ENCODE measurements at places on chromosomes 5 and 9. TPM values are rescaled to one million over a fixed set of nuclear protein-coding genes. Genes with fewer than 3 reads are reported as not detected.

Gene SUSD3
- 27.1 TPM for total RNA-seq

DNA sequence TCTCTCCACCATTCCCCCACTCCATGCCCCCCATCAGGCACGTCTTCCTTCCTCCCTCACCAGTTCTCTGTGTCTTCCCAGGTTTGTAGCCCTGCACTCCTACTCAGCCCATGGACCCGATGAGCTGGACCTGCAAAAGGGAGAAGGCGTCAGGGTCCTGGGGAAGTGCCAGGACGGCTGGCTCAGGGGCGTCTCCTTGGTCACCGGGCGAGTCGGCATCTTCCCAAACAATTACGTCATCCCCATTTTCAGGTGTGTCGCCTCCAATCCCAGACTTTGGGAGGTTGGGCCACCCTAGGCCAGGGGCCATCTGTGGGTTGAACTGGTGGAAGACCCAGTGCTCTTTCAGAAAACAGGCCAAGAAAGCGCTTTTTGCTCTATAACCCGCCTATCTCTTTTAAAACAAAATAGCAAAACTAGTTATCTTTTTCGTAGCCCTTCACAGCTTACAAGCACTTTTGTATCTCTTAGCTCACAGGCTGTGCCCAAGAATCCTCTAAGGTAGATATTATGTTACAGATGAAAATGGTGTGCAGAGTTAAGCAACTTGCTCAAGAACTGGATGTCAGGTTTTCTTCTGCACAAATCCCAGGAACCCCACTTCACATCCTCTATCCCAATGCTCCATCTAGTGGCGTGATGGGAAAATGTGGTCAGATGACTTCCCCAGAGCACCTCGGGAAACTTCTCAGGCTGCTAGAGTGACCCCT, 56.2 kb downstream of the PLAC8L1 start:
- H3K4me3 ChIP-seq = no peak overlapping the region
- peak; percentile 11 for DNase-seq
- H3K4me1 ChIP-seq = no peaks in the 10 kb centered on the region
- H3K27ac ChIP-seq = no peak overlapping the region

- H3K27ac ChIP-seq = no peak overlapping the region
- H3K4me3 ChIP-seq = no peak overlapping the region
- no peaks in the 10 kb centered on the region for H3K27me3 ChIP-seq
- H3K36me3 ChIP-seq = no peaks in the 10 kb centered on the region
- H3K4me1 ChIP-seq = no peaks in the 10 kb centered on the region
Observed at GRCh38 chr9:9754186-9754585, 858.6 kb downstream of the PTPRD start.

GRCh38 chr5:62718324-62718723, 139.7 kb downstream of the LRRC70 start:
- no peak for DNase-seq
- peaks cover 13% of the 10 kb centered on the region for H3K27me3 ChIP-seq
- H3K4me3 ChIP-seq = no peak overlapping the region
- H3K27ac ChIP-seq = no peak overlapping the region

DNA sequence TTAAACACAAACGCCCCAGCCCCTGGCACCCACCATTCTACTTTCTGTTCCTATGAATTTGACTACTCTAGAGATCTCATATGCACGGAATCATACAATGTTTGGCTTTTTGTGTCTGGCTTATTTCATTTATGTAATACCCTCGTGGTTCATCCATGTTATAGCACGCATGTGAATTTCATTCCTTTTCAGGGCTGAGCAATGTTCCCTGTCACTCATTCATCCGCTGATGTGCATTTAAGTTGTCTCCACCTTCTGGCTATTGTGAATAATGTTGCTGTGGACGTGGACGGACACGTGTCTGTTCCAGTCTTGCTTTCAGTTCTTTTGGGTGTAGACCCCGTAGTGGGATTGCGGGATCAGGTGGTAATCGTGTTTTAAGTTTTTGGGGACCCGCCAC, 79.9 kb upstream of the BARHL1 start:
- no peak for DNase-seq
- no peak overlapping the region for H3K4me3 ChIP-seq
- H3K27ac ChIP-seq = no peak overlapping the region
- no peaks in the 10 kb centered on the region for H3K36me3 ChIP-seq

Gene GRHPR
- 82.0 TPM for total RNA-seq

DNA sequence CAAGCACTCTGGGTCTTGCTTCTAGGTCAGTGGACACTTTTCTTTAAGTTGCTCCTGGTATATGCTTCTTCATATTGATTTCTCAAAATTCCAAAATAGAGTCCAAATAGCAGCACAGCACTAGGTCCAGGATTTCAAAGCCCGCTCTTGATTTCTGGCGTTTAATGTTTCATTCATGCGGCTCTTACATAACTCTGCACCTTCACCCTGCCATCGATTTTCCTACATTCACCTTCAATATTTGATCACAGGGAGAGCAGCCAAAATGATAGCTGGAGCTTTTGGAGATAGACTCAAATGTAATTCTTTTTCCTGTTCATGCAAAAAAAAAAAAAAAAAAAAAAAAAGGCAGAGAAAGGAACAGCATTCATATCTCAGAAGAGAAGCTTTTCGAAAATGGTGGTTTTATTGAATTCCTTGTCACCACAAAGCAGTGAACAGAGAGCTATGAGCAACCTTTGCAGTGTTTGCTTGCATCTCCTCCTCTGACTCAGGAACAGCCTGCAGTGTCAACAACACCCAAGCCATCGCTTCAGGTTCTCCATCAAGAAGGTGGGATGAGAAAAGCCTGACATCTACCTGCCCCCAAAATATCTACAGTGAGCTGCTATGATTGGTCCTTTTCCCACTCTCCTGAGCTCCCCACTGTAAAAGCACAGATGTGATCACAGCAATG, 97.8 kb downstream of the MED10 start:
- H3K4me1 ChIP-seq = peaks cover 13% of the 10 kb centered on the region
- no peak overlapping the region for H3K4me3 ChIP-seq
- H3K27ac ChIP-seq = no peak overlapping the region
- peaks cover 36% of the 10 kb centered on the region for H3K27me3 ChIP-seq
- no peaks in the 10 kb centered on the region for H3K36me3 ChIP-seq

GRCh38 chr5:2913281-2913680, 161.8 kb upstream of the IRX2 start:
- H3K27me3 ChIP-seq = peaks cover 3% of the 10 kb centered on the region
- no peak for DNase-seq
- no peaks in the 10 kb centered on the region for H3K4me1 ChIP-seq
- no peaks in the 10 kb centered on the region for H3K36me3 ChIP-seq
- no peak overlapping the region for H3K27ac ChIP-seq
- no peak overlapping the region for H3K4me3 ChIP-seq

DNA sequence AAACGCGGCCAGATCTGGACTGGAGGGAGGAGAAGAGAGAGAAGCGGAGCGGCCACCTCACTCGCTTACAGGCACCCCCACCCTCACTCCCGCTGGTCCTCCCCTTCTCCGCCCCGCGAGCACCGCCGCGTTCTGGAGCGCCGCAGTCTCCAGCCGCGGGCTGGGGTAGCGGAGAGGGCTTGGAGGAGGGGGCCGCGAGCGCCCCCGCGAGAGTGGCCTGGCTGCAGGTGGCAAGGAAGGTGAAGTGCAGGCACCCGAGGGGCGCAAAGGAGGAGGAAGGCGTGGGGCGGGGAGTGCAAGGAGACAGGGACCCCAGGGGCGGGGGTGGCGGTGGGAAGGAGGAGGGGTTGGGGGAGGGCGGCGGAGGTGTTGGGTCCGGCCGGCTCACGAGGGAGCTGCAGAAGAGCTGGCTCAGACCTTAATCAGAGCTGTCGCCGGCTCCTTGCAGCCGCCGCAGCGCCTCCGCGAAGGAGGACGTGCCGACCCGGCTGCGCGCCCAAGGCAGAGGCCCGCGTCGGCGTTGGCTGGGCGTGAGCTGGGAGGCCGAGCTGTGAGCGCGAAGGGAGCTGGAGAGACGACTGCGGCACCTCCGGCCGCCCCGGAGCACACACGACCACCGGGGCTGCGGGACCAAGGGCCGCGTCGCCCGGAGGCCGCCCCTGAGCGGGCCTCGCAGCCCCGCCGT, at the start of gene DMRT3:
Gene DMRT3 (plus strand): TSS at position 398 of the 685 bp plus-strand sequence. CDS start 347 bp downstream, outside the sequence.
- H3K4me3 ChIP-seq = no peak within 1 kb of the TSS
- DNase-seq = no peak
- H3K27ac ChIP-seq = no peak within 1 kb of the TSS
- H3K4me1 ChIP-seq = peaks cover 12% of the 10 kb centered on the region
- H3K36me3 ChIP-seq = no peaks in the 10 kb centered on the region

GRCh38 chr9:128409978-128410377, 10.7 kb upstream of the CERCAM start:
- H3K27me3 ChIP-seq = peaks cover 73% of the 10 kb centered on the region
- no peaks in the 10 kb centered on the region for H3K4me1 ChIP-seq
- no peak overlapping the region for H3K4me3 ChIP-seq
- no peaks in the 10 kb centered on the region for H3K36me3 ChIP-seq
- DNase-seq = no peak

- no peaks in the 10 kb centered on the region for H3K4me1 ChIP-seq
- H3K27ac ChIP-seq = no peak overlapping the region
- no peak for DNase-seq
- no peaks in the 10 kb centered on the region for H3K36me3 ChIP-seq
Observed at GRCh38 chr9:118088090-118088489, 383.9 kb downstream of the TLR4 start.
